ENCODE measurements at places on chromosomes 11 and 22. TPM values are rescaled to one million over a fixed set of nuclear protein-coding genes. Genes with fewer than 3 reads are reported as not detected.

Gene MIAT
- 0.11 TPM for polyA plus RNA-seq

Gene RFPL2
- 0.40 TPM for polyA plus RNA-seq

Gene VPREB3
- polyA plus RNA-seq = 3.2 TPM

Gene MPZL3
- not detected for polyA plus RNA-seq

DNA sequence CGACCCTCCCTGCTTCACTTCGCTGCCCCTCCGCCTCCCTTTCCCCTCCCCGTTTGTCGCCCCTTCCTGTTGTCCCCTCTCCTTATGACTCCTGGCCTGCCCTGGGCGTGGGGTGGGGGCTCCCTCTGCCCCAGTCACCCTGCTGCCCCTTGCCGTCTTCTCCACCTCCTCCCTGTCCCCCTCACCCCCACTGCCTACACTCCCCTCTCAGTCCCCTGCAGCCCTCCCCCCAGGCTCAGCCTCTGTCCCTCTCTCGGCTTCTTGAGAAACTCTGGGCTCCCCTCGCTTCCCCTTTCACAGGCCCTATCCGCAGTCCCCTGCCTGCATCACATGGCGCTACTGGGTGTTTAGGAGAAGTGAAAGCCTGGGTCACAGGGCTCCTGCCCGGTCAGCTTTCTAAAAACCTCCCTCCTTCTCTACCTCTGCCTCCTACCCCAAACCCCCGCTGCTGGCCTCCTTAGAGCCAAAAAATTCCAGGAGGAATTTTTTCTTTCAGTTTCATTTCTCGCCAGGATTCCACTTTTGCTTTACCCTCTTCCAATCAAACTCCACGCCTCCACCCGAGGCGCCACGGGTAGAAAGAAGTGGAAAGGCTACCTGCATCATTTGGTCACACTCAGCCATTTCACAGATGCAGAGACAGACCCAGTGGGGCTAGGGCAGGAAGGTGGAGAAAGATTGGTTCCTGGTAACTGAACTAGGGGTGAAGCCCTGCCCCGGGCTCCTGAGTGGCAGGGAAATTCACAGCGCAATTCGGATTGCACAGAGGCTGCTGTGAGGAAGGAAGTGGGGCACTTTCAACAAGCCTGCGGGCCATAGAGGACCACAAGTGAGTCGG, at the start of gene SLC15A3:
TSS of gene SLC15A3 (minus strand) at position 273 of the 838 bp plus-strand sequence. CDS start 625 bp downstream, outside the sequence.
- DNase-seq = peak; percentile 49

DNA sequence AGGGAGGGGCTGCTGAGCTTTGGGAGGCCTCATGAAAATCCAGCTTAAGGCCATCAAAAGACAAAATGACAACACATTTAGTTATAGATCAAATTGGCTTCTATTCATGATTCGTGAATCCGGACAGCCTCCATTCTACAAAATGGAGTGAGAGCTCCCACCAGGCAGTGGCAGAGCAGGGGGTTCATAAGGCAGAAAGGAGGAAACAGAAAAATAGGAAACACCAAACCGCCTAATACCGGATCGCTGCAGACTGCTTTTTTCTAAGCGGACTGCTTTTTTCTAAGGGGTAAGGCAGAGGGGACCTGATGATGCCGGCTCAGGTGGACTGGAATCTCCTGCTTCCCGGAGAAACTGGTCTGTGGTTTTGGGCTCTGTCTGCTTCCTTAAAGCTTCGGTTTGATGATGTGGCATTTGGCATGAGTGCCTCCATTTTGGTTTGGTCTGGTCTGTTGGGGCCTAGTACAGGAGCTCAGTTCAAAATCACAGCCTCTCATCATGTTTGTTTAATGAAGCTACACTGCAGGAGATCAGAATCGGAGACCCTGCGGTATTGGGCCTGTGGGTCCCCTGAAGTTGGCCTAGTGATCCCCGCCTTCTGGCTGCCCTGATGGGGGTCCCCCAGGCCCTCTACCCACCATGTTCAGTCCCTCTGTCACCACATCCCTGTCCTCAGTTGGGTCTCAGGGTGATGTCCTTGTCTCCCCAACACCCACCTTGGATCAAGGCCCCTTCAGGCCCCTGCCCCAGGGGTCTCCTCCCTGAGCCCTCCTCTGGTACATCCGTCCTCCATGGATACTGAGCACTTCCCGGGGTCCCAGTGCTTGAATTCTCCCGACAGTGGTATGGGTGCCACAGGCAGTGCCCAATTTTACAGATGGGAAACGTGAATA, 1.2 kb downstream of the ALDH3B1 start:
- no peak for DNase-seq

GRCh38 chr11:64233913-64234586, at the start of gene VEGFB:
TSS of gene VEGFB (plus strand) at chr11:64234584. CDS start at chr11:64234834, 250 bp downstream.
- peak; percentile 64 for DNase-seq

DNA sequence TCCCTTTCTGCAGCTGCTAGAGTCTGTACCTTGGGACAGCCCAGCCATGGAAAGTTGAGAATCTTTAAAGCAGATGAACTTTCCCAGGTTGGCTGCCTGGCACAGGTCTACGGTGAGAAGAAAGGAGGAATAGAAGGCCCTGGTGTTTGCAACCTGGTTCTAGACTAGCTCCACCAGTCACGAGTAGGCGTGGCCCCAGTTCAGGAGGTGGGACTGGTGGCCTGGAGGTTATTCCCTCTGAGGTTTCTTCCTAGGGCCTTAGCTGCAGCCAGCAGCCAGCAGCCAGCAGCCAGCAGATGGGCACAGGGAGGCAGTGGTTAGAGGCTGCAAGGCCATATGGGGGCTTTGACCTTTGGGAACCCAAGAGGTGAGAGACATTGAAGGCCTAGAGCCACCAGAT, 40.9 kb downstream of the PRDM11 start:
- DNase-seq = no peak

GRCh38 chr11:120597250-120598215, 86.0 kb downstream of the GRIK4 start:
- DNase-seq = no peak

DNA sequence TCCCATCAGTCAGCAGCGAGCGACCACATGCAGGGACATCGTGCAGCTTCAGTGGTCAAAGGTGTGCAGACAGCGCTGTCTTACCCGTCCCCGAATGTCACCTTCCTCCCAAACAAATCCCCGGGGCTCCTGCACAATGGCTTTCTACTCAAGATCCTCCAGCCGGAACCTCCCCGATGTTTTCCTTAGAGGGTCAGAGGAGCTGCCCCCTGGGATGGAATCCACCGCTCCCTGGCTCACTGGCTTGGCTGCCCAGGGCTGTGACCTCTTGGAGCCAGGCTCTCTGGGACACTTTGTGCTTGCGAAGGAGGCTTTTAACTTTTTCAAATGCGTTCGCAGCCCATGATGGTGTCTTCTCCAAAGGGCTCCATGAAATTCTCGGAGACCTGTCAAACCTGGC, 17.3 kb upstream of the FGF19 start:
- DNase-seq = no peak

DNA sequence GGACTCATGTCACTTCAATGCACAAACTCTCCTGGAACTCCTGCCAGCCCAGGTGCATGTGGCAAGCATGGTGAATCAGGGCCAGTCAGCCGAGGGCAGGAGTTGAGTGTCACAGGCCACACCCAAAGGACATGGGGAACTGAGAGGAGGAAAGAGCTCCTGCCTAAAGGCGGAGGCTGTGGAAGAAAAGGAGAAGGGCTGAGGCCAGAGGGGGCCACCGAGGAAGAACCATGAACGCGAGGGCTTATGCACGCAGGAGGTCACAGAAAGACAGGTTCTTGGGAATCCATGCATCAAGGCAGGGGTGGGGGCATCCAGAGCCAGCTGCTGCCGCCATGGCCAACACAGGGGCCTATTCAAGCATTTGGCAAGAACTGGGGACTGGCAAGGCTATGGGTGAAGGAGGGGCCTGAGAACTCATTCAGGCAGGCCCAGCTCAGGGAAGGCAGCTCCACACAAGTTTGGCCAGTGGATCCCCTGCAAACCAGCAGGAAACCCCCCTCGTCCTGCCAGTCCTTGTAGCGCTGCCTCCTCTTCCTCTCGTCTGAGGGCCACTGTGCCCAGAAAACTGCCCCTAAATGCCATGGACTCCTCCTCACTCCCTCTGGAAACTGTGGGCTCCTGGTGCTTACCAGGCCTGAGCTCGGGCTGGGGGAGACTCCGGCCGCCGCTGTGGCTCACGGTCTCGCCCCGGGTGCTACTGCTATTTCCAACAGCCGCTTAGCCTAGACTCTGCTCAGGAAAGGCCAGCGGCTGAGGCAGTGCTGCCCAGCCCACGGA, 15.4 kb downstream of the PPM1F start:
- no peak for DNase-seq

DNA sequence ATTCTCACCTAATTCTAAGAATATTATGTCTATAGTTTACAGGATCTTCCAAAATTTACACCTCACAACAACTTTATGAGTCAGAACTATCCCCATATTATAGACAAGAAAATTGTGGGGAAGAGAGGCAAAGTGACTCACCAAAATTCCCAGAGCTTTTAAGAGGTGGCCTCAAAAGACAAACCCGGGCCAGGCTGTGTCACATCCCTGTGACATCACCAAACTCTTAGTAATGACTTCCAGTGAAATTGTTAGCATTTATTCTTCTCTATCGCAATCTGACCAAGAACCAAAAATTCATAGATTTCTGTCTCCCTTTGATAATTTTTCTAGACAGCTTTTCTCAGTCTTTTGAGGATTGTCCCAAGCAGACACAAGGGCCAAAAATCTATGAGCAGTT, 134.3 kb downstream of the SNX19 start:
- DNase-seq = no peak

- DNase-seq = no peak
Measured at GRCh38 chr11:107043242-107044006, 25.1 kb upstream of the GUCY1A2 start.

DNA sequence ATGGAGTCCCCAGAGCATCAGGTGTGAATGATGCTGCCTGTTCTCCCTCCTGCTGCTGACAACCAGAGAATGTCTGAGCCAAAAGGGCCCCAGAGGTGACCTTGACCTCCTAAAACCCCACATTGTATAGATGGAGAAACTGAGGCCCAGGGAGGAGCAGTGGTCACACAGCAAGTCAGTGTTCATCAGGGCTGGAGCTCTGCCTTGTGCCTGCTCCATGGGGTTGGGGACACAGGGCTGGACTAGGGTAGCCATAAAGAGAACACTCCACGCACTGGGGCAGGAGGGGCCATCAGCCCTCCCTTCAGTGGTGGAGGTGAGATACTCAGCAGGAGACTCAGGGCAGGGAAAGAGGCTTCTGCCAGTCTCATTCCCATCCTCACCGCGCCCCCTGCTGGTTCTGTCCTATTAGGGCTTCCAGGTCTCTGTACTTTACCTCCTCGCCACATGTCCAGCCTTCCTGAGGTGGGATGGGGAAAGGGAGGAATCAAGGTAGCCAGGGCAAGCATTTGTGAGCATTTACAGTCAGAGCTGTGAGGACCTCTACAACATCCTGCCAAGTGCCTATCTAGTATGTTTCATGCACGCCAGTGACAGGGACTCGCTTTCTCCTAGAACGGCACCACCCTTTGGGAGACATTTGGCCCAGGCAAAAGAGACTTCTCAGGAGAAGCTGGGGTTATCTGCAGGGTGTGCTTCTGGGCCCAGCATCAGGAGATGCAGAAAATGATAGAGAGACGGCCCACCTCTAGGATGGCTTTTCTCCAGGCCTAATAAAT, 43.2 kb downstream of the NEU3 start:
- DNase-seq = peak; percentile 86

DNA sequence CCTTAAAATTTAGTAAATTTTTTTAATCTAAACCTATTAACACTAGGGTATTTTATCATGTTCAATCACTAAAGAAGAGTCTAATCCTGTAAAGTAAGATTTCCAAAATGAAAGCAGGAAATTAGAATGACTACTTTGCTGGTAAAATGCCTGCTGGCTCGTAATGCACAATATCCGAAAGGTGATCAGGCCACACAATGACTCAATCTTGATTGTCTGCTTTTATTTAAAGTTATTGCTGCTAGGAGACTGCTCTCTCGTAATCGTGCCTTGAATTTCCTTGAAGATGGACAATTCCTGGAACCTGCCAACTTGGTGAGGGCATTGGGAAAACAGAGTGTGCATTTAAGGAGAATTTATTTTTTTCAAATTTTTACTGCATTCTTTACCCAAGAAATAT, 1786.5 kb upstream of the RAG2 start:
- no peak for DNase-seq

- peak; percentile 85 for DNase-seq
Measured at GRCh38 chr22:24768537-24769374, 5.8 kb downstream of the PIWIL3 start.

DNA sequence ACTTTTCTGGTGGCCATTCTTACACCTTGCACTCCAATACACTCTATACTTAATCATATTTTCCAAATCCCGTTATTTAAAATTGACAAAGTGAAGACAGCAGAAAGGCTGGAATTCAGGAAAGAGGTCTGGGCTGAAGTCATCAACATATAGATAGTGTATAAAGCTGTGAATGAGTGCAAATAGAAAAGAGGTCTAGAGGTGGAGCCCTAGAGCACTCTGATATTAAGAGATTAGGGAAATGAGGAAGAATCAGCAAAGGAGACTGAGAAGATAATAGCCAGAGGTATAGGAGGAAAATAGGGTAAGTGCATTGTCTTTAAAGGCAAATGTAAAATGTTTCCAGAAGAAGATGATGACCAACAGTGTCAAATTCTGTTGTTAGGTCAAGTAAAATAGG, 7.9 kb downstream of the CTR9 start:
- no peak for DNase-seq

- peak; percentile 85 for DNase-seq
Measured at GRCh38 chr22:43343262-43343669, at the start of gene SCUBE1. TSS of gene SCUBE1 (minus strand) at chr22:43343372. CDS start at chr22:43343261, 111 bp downstream.

DNA sequence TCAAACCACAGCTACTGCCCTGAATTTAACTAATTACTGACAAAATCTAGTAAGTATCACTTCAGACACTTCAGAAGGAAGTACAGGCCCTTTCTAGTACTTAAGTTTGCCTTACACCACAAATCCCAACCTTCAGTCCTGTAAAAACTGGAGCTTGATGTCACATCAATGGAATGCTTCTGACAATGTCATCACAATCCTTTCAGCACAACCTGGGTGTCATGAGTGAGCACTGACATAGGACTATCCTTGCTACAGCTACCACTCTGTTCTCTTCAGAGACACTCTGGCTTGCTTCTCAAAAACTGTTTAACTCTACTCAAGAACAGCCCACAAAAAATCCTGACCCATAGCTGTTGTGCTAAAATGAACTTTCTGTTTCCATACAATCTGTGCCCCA, 108.2 kb downstream of the RRM1 start:
- no peak for DNase-seq

DNA sequence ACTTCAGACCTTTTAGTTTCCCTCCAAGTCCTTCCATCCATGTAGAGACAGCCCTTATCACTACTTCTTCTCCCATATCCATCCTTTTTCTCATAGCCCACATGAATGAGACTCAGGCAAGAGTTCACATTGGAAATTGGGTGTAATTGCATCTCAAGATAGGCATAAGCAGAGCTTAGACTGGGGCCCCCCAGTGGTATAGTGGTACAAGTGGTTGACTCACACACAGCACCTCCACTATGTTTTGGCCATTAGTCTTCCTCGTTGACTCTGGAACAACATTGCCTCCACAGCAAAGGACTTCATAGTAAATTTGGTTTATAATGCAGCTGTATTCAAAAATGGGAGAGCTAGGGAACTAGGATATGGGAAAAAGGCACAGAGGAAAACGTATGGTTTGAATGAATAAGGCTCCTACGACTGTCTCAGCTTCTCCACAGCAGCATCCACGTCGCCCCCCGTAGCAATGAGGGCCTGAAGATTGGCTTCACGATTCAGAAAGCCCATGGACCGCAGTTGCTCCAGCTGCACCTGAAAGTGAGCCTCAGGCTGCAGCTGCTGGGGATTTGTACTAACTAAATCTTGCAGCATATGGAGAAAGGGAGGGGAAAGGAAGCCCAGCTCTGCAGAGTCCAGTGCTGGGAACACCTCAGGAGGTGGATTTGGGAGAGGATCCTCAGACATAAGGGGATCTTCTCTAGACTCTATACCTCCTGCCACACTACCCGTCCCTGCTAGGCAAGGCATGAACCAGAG, 2.4 kb downstream of the UBQLN3 start:
- DNase-seq = no peak

GRCh38 chr22:46661221-46661851, 41.1 kb downstream of the GRAMD4 start:
- DNase-seq = peak; percentile 40
